ENCODE measurements at places on chromosomes 1 and 21.

DNA sequence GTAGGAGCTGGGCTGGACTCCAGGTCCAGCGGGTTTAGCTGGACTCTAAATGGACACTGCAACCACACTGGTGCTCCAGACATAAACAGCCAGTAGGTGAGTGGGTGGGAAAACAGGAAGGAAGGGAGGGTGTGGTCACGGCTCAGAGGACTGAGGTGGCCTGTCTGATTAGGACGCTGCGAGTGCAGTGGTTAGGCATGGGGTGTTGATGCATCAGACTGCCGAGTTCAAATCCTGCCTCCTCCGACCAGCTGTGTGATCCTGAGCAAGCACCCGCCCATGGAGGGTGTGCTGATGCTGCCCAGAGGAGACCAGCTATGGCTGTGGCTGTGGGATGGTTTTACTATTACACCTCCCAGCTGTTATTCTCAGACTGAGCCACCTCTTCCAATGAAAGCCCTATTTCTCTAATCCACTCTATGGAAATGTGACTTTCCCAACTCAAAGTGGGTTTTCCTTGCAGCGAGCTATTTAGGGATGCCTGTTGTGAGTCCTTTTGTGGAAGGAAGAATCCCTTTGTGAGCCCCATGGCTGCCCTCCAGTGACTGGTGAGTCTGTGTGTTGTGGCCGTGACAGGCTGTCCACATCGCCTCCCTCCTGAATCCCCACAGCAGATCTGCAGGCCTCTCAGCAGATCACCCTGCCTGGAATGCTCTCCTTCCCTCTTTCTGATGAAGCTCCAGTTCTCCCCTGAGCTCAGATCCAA, 56.6 kb upstream of the EDN2 start:
- no peak for DNase-seq

GRCh38 chr1:183277821-183278738, 92.0 kb downstream of the LAMC2 start:
- no peak for DNase-seq

- DNase-seq = no peak
These were observed 25.0 kb upstream of the IVNS1ABP start for GRCh38 chr1:185342017-185342416.

DNA sequence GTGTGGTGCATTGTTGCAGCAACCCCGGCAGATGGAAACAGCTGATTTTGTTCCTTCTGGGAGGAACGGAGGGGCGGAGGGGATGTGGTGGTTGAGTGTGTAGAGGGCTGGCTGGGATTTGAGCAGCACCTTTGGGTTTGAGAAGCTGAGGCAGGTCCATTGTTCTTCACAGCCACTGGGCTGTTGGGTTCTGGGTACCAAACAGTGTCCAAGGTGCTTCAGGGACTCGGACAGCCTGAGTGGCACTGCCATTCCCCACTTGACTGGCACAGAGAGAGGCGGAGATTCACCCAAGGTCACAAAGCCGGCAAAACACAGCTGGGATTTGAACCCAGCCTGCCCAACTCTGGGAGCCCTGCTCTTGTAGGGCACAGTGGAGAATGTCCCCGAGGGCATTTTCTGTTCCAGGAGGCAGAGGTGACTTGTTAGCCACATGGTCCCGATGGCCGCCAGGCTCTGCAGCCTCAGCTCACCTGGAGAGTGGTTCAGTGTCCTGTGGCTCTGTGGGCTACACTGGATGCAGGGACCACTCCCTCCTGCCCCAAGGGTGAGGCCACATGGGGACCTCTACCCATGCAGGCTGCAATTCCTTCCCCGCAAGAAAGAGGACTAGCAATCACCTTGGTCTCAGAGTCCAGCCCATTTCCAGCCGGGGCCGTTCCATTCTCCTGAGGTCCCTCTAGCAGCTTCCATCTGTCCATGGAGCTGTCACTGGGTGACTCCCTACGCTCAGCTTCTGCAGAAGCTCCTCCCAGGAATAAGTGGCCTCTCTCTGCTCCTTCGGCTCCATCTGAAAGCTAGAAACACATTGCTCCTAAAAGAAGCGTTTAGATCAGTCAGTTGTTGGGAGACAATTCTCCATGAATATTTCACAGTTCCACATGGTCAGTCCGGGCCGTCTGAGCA, 31.2 kb upstream of the C1orf174 start:
- no peak for DNase-seq

- no peak for DNase-seq
These were observed 149.6 kb downstream of the RHOU start for GRCh38 chr1:228884615-228885566.

DNA sequence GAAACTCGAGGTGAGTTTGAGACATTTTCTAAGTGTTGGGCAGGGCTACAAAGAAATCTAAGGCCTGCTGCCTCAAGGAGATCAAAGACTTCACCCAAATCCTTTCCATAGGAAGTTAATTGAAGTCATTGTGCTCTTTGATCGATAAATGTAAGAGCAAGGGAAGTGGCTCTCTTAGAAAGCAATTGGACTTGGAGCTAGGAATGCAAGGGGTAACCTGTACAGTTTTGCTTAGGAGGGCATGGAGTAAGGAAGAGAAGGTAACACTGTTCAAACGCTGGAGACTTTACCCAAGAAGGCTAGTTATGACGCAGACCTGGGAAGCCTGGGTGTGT, 418.0 kb upstream of the PROX1 start:
- DNase-seq = no peak

DNA sequence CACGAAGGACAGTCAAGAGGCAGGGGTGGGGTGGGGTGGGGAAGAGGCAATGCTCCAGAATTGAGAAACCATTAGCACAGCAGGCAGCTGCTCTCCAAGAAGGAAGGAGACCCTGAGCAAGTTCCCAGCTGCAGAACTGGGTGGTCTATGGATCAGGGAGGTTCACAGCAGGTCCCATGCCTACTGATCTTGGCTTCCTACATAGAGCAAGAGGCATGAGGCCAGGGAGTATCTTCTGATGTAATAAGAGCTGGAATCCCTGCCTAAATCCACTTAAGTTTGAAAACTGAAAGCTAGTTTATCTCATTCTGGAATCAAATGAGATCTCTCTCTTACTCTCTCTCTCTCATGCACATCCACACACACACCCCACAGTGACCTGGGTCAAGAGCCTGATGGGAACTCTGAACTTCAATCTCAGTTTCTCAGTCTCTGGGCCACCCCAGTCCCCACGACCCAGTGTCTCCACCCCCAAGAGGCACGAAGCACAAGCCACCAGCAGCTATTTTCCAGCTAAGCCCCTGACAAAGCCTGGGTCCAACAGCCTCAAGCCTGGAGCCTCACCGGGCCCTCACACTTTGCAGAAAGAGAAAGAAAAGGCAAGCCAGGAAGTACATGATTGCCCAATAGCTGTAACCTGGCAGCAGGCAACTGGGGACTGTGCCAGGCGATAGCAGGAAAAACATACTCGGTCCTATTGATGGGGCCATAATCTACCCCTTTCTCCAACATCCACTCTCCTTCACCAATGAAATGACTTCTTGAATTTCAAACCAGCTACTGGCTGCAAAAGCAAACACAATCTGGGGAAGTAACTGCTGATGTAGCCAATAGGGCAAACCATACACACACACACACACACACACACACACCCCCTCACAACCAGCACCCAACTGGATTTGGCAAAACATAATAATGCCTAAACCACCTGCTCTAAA, 2.2 kb downstream of the NUAK2 start:
- peak; percentile 96 for DNase-seq

Measured in NCI-H1092 (cell line).